ENCODE measurements at places on chromosomes 5 and 9. TPM values are rescaled to one million over a fixed set of nuclear protein-coding genes. Genes with fewer than 3 reads are reported as not detected.

GRCh38 chr5:88690409-88691229 is 192.4 kb downstream of the MEF2C start:
- DNase-seq = peak; percentile 82

Gene CDKN2B
- total RNA-seq = 4.2 TPM

Gene IL17B
- total RNA-seq = 4.8 TPM

DNA sequence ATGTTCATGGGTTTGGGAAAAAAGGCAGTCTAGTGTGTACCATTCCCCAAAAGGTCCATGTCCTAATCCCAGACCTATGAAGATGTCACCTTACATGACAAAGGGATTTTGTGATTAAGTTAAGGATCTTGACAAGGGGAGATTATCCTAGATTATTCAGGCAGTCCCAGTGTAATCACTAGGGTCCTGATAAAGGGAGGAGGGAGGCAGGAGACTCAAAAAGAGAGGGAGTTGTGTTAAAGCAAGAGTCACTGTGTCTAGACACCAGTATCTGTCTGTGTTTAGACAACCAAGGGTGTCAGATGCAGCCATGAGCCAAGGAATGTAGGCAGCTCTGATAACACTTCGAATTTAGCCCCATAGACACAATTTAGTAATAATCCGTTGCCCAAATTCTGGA is 49.5 kb downstream of the DPYSL3 start:
- DNase-seq = no peak

- no peak for DNase-seq
These were observed 61.5 kb downstream of the TMEM167A start for GRCh38 chr5:83015676-83016075.

- no peak for DNase-seq
These were observed 66.4 kb upstream of the PPP2R2B start for GRCh38 chr5:146944764-146945616.

Gene NEUROG1
- not detected for total RNA-seq

GRCh38 chr9:134992755-134993124 is 75.0 kb upstream of the FCN1 start:
- peak; percentile 62 for DNase-seq

Gene SLC6A3
- not detected for total RNA-seq

- no peak for DNase-seq
These were observed 43.3 kb upstream of the IRX4 start for GRCh38 chr5:1926071-1926440.

Gene INSL4
- total RNA-seq = not detected

DNA sequence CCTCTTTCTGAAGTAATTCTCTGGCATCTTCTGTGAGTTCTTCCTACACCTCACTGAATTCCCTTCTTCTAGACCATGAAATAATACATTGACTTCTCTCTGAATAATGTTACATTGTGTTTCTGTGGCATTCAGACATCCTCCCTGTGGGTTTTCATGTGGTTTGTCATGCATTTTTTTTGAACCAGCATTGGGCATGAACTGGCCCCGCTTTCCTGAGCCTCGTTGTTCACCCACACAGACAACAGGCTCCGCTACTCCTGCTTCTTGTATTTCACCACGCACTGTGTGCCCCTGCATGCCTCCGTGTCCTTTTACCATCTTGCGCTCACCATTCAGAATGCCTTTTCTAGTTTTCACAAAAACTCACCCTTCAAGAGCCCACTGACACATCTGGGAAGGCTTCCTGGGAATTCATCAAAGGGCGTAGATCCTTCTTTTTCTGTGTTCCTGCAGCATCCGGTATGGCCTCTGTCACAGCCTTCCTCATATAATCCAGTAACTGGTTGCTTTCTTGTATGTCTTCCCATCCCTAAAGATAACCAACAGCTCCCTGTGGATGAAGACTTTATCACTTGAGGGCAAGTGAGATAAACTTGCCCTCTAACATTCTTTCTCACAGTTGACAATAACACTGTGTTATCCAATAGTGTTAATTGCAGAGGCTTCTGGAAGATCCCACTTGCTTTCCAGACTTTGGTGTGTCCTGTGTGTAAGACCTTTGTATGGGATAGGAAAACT is 51.5 kb upstream of the ADAMTSL1 start:
- DNase-seq = no peak

Gene OTP
- not detected for total RNA-seq

Gene SURF2
- total RNA-seq = 32.3 TPM

DNA sequence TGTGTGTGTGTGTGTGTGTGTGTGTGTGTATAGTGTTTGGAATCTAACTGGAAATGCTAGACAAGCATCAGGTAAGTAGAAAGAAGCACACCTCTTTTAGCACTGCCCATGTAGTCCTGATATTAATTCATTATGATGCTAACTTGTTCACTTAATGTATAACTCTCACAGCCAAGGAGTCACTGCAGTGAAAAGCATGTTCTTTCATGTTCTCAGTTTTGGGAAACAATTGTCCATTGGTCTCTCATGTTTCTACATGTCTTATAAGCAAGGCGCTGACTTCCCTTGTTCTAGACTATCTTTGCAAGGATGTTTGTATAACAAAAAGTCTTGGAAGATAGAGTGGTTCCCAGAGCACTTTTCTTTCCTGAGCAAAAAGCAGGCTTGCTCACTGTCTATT is 148.8 kb upstream of the TNPO1 start:
- DNase-seq = no peak

GRCh38 chr9:114505187-114506081 is at the start of gene WHRN:
WHRN (minus strand) TSS chr9:114505473; CDS start chr9:114504801, 672 bp downstream.
- peak; percentile 98 for DNase-seq

- no peak for DNase-seq
These were observed 12.3 kb upstream of the FCHSD1 start for GRCh38 chr5:141663506-141663905.

DNA sequence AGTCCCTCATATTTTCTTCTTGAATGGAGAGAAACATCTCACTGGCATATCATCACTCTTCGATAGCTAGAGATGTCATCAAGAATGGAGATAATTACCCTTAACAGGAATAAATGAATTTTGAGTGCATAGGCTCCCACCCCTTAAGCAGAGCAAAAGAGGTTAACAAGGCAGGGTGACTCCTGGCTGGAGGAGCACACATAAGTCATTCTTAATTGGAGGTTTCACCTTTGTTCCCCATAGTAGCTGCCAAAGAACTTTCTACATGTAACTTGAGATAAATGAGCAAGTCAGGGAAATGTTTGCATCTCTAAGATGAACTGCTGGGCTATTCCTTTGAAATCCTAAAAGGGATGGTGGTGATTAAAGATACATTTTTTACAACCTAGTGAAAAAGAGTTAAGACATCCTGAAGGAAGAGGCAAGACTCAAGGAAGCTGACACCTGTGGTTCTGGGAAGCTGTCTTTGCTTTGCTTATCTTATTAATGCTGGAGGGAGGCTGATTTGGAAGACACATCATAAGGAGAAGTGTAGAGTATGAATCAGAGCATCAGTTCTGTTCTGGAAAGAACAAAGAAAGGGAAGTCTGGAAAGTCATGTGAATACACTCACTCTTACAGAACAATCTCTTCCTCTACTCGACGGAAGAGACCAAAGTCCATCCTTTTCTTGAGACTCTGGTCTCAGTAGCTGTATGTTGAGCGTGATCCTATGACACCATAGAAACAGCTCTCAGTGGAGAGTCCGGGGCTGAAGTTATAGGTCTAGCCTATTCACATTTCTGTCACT is 326.3 kb downstream of the OSTF1 start:
- no peak for DNase-seq

- no peak for DNase-seq
These were observed 19.5 kb downstream of the MEF2C start for GRCh38 chr5:88863523-88863922.

Gene KIF24
- total RNA-seq = 0.28 TPM

- DNase-seq = no peak
These were observed 677.1 kb upstream of the CHD1 start for GRCh38 chr5:99605904-99606303.

Gene FBXL7
- total RNA-seq = 20.6 TPM

DNA sequence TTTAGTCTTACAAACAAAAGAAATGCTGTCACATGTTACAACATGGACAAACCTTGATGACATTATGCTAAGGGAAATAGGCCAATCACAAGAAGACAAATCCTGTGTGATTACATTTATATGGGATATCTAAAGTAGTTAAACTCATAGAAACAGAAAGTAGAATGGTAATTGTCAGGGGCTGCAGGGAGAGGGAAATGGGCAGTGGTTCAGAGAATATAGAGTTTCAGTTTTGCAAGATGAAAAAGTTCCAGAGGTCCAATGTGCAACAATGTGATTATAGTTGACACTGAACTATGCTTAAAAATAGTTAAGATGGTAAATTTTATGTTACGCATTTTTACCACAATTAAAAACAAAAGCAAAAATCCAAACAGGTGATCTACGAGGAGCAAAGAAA is 265.5 kb downstream of the NDUFS4 start:
- DNase-seq = no peak

Gene KIF27
- total RNA-seq = 7.8 TPM

Gene LPAR1
- total RNA-seq = 62.4 TPM

GRCh38 chr9:114634387-114634786 is 23.2 kb downstream of the TEX53 start:
- no peak for DNase-seq

- no peak for DNase-seq
These were observed 1356.8 kb upstream of the ACO1 start for GRCh38 chr9:31027678-31028077.

Gene LHX3
- total RNA-seq = not detected

GRCh38 chr9:24801344-24801743 is 255.6 kb upstream of the IZUMO3 start:
- no peak for DNase-seq

DNA sequence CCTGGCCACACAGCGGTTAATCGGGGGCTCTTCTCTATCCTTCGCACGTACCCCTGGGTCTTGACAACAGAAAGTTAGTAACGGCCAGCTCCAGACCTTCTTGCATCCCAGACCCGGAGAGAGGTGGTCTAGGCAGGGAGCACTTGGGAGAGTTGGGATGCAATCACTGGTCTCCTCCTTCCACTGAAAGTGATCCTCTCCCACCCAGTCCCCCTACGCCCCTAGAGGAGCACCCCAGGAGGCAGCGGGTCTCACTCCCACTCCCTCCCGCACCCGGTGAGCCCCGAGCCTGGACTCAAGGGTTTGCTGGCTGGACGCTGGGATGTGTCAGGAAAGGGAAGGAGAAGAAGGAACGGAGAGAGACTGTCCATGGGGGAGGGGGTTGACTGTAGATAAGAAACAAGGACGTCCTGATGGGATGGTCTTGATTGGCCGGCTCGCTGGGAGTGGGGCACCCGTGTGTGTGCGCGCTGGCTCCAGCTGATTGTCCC is 2.0 kb downstream of the RORB start:
- DNase-seq = no peak

Gene NUTM2F
- total RNA-seq = not detected

GRCh38 chr9:38694676-38695075 is 25.3 kb downstream of the FAM240B start:
- DNase-seq = no peak

DNA sequence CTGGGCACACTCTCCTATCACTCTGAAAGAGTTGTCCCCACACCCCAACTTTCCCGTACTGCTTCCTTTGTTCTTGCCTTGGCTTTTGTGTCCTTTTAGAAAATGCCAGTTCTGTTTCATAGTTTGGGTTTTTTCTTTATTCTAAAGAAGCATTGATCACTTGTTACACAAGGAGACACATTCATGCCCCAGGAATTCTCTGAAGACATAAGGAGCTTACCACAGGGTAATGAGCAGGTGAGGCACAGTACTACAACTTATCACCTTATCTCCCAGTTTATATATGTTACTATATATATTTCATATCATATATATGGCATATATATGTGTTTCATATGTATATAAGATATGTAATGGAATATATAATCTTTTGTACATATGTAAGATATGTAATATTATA is 6.5 kb upstream of the SSBP2 start:
- no peak for DNase-seq

DNA sequence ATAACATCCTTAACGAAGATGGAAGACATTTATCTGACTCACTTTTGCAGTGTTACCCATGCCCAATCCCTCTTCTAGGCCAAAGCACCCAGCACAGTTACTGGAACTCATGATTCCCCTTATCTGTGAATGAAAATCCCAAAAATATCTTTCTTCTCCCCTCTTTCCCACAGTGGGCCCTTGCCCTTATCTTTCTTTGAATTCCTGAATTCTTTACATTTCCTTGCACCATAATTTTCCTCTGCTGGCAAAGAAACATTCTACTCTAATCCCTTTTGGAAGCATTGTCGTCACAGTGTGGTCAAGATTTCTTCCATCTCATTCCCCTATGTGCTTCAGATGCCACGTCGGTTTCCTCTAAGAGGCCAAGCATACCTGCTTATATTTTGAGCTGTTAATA is 135.9 kb upstream of the LIFR start:
- no peak for DNase-seq

Gene TAS2R1
- not detected for total RNA-seq

Gene TMEM252
- not detected for total RNA-seq

- DNase-seq = peak; percentile 72
These were observed 286.6 kb downstream of the CRB2 start for GRCh38 chr9:123642291-123643278.

DNA sequence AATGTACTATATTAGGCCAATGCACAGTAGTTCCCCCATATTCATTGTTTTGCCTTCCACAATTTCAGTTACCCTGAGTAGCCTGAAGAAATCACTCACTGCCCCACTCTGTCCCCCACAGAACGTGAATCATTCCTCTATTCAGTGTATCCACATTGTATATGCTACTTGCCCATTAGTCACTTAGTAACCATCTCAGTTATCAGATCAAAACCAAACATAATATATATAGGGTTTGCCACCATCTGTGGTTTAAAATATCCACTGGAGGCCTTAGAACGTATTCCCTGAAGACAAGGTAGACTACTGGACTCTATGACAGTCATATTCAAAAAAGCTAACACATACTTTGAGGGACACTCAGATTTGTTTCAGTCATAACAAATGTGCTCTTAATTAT is 465.7 kb upstream of the RGMB start:
- DNase-seq = no peak

GRCh38 chr5:138960145-138960692 is 85.1 kb upstream of the LRRTM2 start:
- no peak for DNase-seq

GRCh38 chr5:124650147-124650561 is 96.3 kb downstream of the ZNF608 start:
- DNase-seq = no peak

DNA sequence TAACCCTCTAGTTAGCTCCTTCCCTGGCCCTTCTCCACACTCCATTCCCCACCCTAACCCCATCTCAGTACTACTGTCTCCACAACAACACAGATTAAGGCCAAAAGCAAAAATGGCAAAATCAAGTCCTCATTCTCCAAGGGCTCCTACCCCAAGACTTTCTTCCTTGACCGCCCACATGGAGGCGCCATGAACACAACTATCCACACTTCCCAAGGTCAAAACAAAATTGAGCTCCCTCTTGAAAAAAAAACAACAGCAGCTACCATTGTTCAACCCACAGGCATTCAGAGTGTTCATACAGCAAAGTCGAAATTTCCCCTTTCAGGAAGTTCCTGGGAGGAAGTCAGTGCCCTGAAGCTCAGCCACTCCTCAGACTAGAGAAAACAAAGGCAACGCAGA is 54.4 kb downstream of the GNAQ start:
- DNase-seq = peak; percentile 72

Gene CPEB4
- total RNA-seq = 33.2 TPM

GRCh38 chr5:124634741-124635323 is 111.6 kb downstream of the ZNF608 start:
- DNase-seq = no peak

All from sigmoid colon (tissue), 7 donors.